Activated CD4-positive, CD25-positive, alpha-beta regulatory T cell treated with anti-CD3 and anti-CD28 coated beads, Interleukin-2, amount 50 U/mL, for 72 hours (primary cell): ENCODE measurements at places on chromosomes 12 and 14.

DNA sequence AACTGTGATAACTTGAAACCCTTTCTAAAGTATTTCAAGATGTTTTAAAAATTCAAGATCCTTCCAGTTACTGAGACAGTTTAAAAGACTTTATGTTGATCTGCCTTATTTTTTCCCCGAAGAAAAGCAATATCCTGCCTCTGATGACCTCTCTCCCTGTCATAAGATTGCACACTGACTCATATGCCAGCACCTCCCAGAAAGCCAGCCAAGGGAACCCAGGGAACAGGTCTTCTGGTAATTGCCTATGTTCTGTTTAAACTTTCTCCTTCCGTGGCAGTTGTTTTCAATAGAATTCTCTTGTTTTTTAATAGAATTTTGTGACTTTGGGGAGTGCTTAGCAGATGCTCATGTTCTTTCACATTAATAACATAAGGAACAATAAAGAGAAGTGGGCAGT is 300.2 kb upstream of the PRKD1 start:
- DNase-seq, result no peak

GRCh38 chr12:77968571-77968970 is 137.9 kb downstream of the NAV3 start:
- no peak for DNase-seq

DNA sequence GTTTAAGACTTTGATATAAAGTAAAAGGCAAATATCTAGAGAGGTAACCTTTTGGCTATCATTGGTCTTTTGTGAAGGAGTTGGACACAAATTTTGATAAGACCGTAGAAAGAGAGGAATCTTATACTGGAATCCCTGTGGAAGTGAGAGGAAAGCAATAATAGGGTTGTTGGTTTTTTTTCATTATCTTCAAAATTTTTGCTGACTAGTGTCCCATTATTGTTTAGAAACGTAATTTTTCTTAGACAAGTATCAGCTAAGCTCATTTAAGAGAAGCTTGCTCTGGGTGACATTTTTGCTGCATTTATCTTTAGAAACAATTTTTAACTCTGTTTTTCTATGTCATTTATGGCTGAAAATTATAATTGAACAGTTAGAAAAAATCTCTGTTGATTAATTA is 300.3 kb downstream of the SYT1 start:
- no peak for DNase-seq

GRCh38 chr14:20801726-20802125 is 918 bp downstream of the RNASE1 start:
- no peak for DNase-seq

GRCh38 chr14:54261283-54261682 is 135.5 kb upstream of the CDKN3 start:
- no peak for DNase-seq

- no peak for DNase-seq
These were observed 308.4 kb upstream of the LRFN5 start for GRCh38 chr14:41298328-41298690.

- no peak for DNase-seq
These were observed 9.3 kb upstream of the SERPINA5 start for GRCh38 chr14:94571950-94572349.

DNA sequence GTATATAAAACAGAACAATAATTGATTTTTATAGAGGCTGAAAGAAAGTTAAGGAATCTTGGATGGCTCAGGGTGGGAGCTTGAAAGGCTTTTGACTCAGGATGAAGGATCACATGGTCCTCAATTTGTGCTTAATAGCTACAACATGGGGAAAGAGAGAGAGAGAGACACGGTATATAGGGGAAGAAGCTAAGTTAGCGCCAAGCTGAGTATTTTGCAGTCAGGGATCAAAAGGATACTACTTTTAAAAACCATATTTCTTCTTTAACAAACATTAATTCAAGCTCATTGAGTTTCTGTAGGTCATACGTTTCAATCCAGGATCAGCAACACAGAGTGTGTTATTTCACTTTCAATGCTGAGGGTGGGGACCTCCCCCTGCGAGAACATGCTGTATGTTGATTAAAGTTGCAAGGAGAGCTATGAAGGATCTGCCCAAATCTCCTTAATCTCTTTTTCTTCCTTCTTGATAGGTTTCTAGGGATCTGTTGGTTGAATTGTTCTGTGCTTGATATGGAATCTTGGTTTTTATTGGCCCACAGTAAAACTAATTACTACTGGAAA is 133.1 kb upstream of the NUDT4 start:
- DNase-seq, result no peak

DNA sequence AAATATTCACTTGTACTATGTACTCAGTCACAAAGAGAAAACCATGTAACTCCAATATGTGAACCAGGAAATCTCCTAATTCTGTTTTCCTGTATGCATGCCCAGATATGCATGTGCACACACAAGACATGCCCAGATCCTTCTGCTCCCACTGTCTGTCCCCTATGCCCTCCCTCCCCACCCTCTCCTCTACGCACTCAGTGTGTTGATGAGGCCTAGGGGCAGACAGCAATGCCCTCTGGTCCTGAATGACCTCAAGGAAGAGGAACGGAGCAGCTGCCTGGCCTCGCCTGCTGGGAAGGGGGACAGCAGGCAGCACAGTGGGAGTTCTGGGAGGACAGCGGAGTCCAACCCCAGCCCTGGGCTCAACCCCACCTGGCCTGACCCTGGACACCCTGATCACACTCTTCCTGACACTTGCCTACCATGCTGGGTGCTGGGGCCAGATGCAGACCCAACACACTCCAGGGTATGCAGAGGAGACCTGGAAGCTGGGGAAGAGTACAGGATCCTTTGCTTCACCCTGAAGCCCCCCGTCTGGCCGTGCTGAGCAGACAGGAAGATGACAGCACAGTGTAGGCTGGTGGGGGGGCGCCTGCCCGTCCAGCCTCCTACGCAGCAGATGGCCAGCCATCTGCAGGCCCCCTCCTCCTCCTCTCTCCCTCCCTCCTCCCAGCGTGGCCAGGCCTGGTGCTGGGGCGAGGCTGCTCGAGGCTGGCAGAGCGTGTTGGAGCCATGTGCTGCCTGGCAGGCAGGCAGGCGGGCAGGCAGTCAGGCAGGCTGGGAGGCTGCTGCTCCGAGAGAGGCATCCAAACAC is 106.6 kb upstream of the NCOR2 start:
- no peak for DNase-seq

DNA sequence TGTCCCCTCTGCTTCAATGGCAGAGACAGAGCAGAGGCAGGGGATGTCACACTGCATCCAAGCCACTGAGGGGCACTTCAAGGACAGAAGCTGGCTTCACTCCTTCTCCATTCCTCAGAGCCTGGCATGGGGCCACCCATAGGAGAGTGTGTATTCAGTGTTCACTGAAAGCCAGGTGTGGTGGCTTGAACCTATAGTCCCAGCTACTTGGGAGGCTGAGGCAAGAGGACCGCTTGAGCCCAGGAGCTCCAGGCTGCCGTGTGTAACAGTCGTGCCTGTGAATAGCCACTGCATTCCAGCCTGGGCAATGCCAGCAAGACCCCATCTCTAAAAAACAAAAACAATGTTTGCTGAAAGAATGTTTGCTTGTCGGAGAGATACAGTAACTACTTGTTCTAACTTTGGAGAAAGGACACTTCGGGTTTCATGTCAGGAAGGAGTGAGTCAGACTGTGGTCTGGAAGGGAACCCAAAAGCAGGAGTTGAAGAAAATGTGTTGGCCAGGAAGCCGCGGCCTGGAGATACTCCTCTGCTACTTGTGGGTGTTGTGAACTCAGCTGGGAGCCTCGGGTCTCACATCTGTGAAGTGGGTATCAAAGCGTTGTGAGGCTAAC is 43.4 kb downstream of the ELK3 start:
- no peak for DNase-seq

- DNase-seq, result no peak
These were observed 397.5 kb upstream of the CCDC196 start for GRCh38 chr14:66088656-66089055.

- DNase-seq, result no peak
These were observed 11.7 kb downstream of the CCDC88C start for GRCh38 chr14:91405724-91406435.

DNA sequence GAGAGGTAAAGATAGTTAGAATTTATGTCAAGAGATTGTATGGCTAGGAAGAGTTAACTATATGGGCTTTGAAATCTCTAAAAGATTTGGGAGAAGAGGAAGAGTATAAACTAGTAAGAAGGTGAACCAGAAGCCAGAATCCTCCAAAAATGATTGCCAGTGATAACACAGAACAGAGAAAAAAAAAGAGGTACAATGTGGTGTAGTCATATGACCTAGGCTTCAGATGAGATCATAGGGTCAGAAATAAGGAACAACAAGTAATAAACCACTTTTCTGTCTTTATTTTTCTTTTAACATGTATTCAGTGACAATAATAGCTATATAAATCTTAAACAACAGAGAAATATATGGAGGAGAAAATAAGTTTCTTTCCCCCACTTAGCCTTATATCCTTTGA is 2.0 kb upstream of the NECAP1 start:
- no peak for DNase-seq

- no peak for DNase-seq
These were observed 1127.9 kb downstream of the VRK1 start for GRCh38 chr14:97924922-97925613.

GRCh38 chr12:4800555-4800954 is 80.4 kb downstream of the GALNT8 start:
- no peak for DNase-seq

- DNase-seq, result no peak
These were observed 104.0 kb upstream of the PWP1 start for GRCh38 chr12:107581619-107582015.

DNA sequence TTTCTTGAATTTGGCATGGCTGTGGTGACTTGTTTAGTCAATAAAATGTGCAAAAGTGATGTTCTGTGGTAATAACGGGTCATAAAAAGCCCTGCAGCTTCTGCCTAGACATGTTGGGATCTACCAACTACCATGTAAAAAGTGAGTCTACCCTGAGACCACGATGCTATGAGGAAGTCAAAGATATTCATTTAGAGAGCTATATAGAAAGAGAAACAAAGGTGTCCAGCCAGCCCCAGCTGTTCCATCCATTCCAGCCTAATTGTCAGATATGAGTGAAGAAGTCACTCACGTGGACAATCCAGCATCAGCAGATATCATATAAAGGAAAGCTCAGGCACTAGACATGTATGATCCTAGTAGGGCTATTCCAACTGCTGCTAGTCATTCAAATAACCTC is 117.2 kb upstream of the SSTR1 start:
- DNase-seq, result no peak

- no peak for DNase-seq
These were observed 50.4 kb downstream of the MYRFL start for GRCh38 chr12:69875416-69875935.

DNA sequence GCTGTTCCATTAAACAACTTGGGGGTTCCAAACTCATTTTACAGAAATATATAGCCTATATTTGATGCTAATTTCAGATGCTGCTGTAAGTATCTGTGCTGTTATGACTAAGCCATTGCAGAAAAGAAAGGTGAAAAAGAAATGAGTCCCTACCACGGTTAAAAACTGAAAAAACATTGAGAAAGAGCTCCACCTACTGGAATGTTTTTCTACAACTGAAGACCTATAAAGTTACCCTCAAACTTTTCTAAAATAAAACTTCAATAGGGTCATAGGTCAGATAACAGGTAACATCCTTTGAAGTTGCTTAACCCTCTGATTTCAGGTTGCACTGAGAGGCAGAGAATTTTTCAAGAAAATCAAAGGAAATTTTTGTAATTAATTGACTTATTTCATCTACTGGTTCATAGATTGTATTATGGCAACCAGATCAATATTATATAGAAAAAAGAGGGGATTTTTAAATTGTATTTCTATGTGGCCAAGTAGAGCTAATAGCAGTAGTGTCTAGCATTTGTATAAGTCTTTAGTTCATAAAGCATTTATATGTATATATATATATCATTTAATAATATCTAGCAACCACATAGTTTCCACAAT is 279.9 kb downstream of the RPS29 start:
- no peak for DNase-seq

DNA sequence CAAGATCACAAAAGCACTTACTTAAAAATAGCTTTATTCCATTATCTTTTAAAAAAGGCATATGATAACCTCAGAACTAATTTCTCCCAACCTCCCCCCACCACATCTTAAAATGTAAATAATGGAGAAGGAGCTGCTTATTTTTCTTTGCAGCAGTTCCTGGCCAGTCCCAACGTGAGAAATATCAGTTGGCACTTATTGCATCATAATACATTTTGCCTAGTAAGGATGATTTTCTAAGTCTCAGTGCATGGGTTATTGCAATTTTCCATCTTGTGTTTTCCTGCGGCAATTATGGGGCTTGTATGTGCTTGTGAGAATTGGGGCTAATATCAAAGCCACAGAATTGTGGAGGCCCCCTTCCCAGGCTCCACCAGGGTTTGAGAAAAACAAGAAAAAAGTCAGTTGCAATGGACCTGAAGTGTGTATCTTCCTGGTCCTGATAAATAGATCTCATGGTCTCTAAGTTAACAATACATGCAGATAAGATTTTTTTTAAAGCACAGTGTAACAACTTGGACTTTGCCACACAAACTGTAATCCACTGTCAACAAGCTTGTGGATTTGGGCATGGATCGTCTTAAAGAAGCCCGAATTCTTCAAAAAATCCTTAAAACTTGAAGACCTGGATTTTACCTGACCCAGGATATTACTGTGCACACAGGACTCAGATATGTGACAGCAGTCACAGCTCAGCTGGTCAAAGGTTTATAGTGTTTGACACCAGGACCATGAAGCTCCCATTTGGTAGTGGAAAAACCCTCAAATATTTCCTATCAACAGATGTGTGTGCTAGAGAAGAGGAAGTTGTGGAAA is 2.8 kb upstream of the WSB2 start:
- DNase-seq, result no peak

- DNase-seq, result no peak
These were observed 40.2 kb downstream of the CACNA2D4 start for GRCh38 chr12:1878214-1878613.

- peak; percentile 65 for DNase-seq
These were observed at the start of gene TMEM117 for GRCh38 chr12:43835656-43836474. Gene TMEM117, plus strand, starts transcription at chr12:43836081.

GRCh38 chr12:57151741-57152630 is 4.6 kb upstream of the LRP1-AS start:
- DNase-seq, result no peak

DNA sequence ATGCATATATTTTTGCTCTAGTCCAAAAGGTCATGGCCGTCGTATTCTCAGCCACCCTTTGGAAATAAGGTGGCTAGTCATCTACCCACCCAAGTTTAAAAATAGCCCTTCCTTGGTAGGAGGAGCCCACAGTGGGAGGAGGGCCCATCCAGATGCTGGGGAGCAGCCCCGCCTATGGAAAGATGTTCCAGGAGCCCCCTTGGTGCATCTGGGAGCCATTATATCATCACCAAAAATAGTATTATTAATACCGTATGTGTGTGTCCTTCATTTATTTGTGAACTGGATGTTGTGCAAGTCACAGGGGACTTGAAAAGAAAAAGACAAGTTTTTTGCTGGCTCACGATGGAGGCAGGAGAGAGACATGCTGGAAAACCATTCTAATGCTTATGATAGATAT is 34.0 kb downstream of the EMP1 start:
- no peak for DNase-seq

DNA sequence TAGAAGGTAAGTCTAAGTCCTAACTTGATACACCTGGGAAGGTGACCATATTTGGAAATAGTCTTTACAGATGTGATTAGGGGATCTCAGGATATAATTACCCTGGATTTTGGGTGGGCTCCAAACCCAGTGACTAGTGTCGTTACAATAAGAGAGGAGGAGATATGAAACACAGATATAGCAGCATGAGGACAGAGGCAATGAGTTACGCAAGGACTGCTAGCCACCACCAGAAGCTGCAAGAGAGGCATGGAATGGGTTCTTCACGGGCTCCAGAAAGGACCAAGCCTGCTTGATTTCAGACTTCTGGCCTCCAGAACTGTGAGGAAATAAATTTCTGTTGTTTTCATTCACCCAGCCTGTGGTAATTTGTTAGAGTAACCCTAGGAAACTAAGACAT is 28.6 kb downstream of the FGFR1OP2 start:
- DNase-seq, result no peak
